ENCODE measurements at places on chromosomes 5 and 9.

DNA sequence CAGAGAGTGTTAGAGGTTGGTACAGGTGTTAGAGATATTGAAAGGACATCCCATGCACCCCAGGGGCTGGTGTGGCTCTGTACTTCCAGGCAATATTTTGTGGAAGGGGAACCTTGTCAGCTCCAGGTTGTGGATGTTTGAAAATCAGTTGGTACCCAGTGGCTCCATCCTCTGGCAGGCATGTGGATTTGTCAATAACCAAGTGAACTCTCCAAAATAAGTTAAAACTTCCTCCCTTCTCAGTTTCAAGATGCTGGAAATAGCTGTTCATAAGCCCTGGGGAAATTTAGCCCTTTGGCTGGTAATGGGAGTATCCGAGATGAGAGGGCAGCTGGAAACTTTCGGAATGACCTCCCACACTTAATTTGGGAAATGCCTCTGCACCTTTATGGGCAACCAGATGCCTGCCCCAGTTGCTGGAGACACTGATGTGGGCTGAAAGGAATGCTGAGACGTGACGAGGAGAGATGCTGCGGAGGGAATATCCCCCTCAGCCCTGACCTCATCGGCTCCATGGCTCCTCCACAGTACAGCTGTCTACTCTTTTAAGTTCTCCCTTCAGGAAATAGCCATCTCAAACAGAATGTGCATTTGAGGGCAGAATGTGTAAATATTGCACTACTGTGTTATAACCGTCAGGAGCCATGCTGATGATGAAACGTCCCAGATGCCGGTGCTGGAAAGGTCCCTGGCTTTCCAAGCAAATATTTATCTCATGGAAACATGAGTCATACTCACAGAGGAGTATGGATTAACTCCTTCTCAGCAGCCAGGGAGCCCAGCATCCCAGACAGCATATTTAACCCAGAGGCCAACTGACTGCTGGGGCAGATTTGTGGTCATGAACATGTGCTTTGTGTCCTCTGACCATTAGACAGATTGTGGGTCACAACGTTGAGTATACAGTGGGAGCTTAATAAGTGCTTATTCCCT is 29.5 kb downstream of the TGFBI start:
- no peak for DNase-seq

- DNase-seq, result no peak
These were observed 12.4 kb upstream of the CYFIP2 start for GRCh38 chr5:157253547-157253946.

- no peak for DNase-seq
These were observed 284.2 kb upstream of the SGCD start for GRCh38 chr5:156042726-156043125.

- no peak for DNase-seq
These were observed 13.1 kb upstream of the NFIB start for GRCh38 chr9:14327036-14327435.

GRCh38 chr9:126550891-126551351 is 62.8 kb upstream of the LMX1B start:
- DNase-seq, result no peak

DNA sequence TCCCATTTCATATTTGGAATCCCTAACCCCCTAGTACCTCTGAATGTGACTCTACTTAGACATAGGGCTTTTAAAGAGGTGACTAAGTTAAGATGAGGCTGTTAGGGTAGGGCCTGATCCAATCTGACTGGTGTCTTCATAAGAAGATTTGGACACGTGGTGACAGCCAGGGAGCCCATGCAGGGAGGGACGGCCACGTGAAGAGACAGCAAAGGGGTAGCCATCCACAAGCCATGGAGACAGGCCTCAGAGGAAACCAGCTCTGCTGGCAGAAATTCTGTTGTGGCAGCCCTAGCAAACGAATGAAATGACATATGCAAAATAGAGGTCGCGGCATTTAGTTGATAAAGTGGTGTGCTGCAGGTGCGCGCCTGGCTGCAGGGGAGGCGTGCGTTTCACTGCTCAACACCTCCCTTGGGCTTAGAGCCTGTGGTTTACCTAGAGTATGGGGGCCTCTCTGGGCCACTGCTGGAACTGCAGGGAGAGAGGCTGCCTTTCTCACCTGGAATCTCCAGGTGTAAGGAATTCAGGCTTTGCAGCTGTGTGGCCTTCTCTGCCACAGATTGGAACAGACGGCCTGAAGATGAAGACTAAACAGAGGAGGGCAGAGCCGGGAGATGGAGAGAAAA is 7.1 kb upstream of the AFAP1L1 start:
- DNase-seq, result no peak

Measured in NCI-H1048 (cell line).